Anterior cingulate cortex (tissue), 58 donors: ENCODE measurements at places on chromosomes 1 and 21.

GRCh38 chr1:103517380-103518047, 8.0 kb upstream of the RNPC3 start:
- no peak for DNase-seq

DNA sequence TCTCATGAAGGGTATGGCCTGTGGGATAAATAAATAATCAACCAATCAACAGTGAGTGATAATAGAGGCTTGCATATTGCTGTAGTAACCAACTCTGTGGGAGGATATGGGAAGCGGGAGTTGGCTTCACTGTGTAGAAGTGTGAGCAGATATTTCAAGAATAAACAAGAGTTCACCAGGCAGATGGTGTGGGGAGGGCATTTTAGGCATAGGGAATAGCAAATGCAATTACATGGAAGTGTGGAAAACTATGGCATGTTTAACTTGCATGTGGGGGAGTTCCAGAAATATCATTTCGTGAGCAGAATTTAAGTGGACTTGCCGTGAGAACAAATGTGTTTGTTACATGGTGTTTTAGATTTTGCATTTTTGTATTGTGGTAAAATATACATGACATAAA, 95.2 kb downstream of the SPATA46 start:
- DNase-seq = peak; percentile 7

DNA sequence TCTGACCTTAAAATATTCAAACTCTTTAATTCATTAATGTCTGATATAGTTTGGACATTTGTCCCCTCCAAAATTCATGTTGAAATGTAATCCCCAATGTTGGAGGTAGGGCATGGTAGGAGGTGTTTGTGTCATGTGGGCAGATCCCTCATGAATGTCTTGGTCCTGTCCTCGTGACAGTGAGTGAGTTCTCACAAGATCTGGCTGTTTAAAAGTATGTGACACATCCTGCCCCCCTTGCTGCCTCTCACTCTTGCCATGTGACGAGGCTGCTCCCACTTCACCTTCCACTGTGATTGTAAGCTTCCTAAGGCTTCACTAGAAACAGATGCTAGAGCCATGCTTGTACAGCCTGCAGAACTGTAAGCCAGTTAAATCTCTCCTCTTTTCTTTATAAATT, 21.3 kb upstream of the FBXO28 start:
- no peak for DNase-seq

DNA sequence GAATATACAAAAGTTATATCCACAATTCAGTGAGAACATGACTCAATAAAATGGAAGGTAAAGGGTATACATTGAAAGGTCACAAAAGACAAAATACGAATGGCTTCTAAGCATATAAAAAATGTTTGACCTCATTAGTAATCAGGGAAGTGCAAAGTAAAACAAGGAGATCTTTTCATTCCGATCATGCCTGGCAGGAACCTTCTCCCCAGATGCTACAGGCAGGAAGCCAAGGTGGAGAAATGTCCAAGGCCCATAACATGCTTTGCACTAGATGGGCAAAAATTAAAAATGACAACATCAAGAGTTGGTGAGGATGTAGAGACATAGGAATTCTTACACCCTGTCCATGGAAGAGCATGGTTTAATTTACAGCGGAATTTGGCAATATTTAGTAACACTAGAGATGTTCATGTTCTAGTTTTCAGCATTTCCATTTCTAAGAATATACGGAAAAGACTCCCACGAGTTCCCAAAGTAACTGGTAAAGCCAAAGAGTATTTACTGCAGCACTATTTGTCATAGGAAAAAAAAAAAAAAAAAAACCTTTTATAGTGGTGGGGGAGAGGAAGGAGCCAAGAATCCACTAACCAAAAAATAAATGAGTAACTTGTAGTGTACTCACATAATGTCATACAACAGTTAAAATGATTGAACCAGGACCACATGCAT, 184.5 kb upstream of the KAZN start:
- peak; percentile 19 for DNase-seq

DNA sequence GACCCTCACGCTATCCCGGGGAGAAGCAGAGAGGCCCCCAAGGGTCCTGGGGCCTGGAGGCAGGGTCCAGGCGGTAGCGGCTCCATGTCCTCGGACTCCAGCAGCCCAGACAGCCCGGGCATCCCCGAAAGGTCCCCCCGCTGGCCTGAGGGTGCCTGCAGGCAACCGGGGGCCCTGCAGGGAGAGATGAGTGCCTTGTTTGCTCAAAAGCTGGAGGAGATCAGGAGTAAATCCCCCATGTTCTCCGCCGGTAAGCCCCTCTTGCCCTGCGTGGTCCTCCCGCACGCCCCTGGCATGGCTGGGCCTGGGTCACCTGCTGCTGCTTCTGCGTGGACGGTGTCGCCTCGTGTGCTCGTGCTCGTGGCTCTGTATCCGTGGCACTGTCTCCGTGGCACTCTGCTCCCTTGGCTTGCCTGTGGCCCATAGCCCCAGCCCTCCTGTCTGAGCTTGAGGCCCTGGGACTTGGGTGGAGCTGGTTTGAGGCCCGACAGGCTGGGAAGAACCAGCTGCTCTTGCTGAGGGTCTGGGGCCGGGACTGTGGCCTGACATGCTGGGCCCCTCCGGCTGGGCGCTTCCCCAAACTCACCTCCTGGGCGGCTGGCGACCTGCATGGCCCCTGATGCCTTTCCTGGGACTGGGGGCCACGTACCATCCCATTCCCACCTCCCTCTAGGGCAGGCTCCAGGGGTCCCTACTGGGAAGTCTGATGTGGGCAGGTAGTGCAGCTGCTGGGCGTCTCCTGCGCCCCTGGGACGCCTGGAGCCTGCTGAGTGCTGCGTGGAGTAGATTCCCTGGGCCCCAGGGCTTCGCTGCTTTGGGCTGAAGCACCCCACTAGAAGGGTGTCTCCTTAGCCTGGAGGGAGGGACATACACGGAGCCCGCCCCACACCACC, 23.5 kb downstream of the PANK4 start:
- DNase-seq = no peak

DNA sequence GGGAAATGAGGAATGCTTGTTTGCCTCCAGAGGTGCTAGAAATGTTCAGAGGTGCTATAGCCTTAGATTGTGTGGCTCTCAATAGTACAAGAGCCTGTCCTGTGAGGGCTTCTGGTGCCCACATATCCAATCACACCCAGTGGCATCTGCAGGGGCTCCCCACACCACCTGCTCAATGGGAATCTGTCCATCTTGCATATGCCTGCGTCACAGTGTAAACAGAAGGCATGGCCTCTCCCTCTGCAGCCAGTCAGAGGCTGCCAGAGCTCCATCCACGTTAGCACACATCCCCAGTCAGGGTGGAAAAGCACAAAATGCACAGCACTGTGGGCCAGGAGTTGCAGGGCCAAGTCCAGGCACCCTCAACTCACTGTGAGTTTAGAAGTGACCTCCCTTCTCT, 113.6 kb upstream of the GRIK3 start:
- DNase-seq = no peak

- no peak for DNase-seq
Measured at GRCh38 chr21:43283136-43283924, 114.5 kb downstream of the CRYAA start.

- no peak for DNase-seq
Measured at GRCh38 chr1:152165286-152166077, 6.5 kb upstream of the RPTN start.

- peak; percentile 11 for DNase-seq
Measured at GRCh38 chr1:223129229-223129901, 13.7 kb downstream of the TLR5 start.

DNA sequence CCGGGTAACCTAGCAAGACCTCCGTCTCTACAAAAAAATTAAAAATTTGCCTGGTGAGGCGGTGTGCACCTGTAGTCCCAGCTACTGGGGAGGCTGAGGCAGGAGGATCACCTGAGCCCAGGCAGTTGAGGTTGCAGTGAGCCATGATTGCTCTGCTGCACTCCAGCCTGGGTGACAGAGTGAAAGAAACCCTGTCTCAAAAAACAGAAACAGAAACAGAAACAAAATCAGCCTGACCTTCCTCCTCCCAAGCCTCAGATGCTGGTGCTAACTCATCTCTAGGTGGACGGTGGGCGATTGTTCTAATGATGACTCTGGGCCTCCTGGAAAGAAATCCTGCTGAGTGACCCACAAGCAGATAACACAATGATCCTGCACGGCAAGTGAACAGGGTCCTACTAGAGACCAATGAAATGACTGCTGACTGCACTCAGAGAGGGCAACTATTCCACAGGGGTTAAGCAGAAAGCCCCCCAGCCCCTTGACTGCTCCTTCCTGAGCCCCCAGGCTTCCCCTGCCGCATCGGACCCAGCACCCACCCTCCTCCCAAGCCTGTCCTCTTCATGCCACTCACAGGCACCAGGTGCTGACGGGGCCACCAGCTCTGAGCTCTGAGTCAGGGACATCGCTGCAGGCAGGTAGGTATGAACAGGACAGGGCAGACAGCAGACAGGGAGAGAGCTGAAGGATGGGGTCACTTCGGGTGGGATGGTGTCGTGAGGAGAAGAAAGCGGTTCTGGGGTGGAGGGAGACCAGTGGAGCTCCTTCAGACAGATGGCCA, 27.8 kb upstream of the LRRC38 start:
- no peak for DNase-seq

DNA sequence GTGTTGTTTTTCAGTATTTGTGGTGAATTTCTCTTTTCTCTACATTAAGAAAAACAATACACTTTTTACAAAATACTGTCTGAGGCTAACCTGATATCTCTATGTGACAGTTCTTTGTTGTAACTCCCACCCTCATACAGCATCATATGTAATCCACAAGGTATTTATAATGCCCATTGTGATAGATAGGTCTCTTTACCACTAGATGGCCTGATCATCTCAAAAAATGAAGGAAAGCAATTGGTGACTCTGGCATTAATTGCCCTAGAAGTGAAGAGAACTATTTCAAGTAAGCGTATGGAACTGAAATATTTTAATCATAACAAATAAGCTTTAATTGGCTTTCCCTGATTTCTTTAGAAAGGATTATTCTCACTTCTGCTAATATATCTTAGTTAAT, 36.2 kb upstream of the HFM1 start:
- DNase-seq = no peak

GRCh38 chr1:12622506-12622905, 4.5 kb upstream of the DHRS3 start:
- DNase-seq = no peak

DNA sequence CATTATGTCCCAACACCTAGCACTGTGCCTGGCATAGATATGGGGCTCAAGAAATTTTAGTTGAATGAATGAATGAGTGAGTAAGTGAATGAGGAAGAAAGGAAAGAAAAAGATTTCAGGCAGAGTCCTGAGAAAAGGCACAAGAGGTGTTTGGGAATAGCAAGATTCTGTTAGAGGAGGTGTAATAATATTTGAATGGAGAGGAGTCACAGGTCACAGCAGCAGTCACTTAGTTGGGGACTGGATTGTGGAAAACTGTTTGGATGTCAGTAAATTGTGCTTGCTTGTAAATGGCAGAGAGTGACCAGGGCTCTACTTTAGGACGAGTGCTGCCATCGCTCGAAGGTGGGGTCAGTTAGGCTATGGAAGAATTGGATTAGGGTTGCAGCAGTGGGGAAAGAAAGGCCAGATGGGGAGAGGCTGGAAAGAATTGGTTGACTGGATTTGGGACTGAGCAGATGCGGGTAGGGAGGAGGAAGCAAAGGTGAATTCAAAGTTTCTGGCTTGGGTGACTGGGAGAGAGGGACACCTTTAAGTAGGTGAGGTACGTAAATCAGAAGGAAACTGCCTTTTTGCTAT, 9.3 kb downstream of the CDC14A start:
- no peak for DNase-seq

GRCh38 chr1:27101696-27102095, 53.2 kb downstream of the SLC9A1 start:
- no peak for DNase-seq
